Activated naive CD4-positive, alpha-beta T cell treated with anti-CD3 and anti-CD28 coated beads, Interleukin-2, amount 10 ng/mL, durations not matched to agents 5 hours and 36 hours (primary cell): ENCODE measurements at places on chromosomes 6 and 20. TPM values are rescaled to one million over a fixed set of nuclear protein-coding genes. Genes with fewer than 3 reads are reported as not detected.

Gene ECT2L
- not detected for total RNA-seq

Gene PI16
- 2.8 TPM for total RNA-seq

Gene C4A
- total RNA-seq, result 4.2 TPM

Gene CNKSR3
- not detected for total RNA-seq

Gene ZNF334
- 0.40 TPM for total RNA-seq

Gene TSPO2
- total RNA-seq, result not detected
